ENCODE measurements at places on chromosomes 6 and 20. TPM values are rescaled to one million over a fixed set of nuclear protein-coding genes. Genes with fewer than 3 reads are reported as not detected.

HDGFL1 gene
- not detected for total RNA-seq

ECT2L gene
- total RNA-seq: not detected

MAP7 gene
- total RNA-seq: 3.3 TPM

DNA sequence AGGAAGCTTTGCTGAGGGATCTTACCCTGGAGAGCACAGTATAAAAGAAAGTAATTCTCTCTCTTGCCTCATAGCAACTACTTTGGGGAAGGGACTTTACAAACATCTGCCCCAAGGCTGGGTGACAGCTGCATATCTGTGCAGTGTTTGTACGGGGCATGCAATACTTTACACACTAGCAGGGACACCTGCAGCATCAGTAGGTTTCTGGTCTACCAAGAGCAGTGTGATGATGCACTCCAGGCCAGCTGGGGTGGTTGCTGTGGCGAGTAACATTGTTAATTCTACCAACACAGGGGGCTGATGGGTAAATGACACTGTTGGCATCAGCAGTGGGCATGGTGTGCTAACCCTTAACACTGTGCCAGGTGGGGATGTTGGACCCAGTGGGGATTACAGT is 48.0 kb downstream of the ADTRP start:
- DNase-seq: no peak

- no peak for DNase-seq
These were observed 124.6 kb upstream of the THEMIS start for GRCh38 chr6:128025478-128025877.

ULBP1 gene
- 8.8 TPM for total RNA-seq

CRISP2 gene
- not detected for total RNA-seq

DNA sequence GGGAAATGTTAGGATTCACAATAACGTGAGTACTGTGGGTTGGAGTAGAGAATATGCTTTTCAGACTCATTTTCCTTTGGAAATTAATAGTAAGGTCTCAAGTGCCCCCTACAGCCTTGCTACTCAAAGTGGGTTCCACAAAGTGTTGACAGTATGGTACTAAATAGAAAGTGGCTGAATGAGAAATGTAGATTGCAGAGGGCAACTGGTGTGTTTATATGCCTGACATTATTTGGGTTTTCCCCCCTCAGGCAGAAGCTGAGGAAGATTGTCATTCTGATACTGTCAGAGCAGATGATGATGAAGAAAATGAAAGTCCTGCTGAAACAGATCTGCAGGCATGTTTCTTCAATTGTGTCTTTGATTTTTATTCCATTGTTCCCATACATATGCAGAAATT is 5.6 kb downstream of the FBXO9 start:
- DNase-seq: no peak

DNA sequence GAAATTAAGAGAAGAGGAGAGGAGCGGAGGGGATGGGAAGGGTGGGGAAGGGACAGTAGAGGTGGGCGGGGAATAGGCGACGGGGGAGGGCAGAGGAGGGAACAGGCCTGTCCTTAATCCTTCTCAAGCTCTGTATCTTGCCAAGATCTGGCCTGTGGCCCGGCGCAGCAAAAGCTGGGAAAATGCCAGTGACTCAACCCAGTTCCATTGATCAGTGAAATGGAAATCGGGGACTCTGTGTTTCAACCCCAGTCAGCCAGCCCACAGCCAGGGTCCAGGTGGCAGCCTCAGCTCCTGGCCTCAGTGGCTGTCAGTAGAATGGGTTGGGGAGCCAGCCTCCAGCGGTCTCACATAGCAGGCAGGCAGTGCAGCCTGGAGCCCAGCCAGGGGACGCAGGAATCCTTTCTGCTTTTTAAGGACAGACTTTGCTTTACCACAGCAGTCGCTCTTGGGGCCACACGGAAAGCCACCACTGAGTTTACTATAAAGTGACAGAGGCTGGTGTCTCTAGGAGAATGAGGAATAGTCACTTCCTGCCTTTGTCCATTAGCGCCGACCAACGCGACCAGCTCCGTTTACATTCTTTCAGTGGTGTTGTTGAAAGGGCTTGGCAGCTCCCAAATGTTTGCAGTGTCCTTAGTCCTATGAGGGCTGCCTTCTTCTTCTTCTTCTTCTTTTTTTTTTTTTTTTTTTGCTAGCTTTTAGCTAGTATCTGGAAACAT is 128.0 kb downstream of the RIN2 start:
- DNase-seq: peak; percentile 47

- DNase-seq: peak; percentile 46
These were observed 12.0 kb upstream of the LTA start for GRCh38 chr6:31559958-31560696.

DNA sequence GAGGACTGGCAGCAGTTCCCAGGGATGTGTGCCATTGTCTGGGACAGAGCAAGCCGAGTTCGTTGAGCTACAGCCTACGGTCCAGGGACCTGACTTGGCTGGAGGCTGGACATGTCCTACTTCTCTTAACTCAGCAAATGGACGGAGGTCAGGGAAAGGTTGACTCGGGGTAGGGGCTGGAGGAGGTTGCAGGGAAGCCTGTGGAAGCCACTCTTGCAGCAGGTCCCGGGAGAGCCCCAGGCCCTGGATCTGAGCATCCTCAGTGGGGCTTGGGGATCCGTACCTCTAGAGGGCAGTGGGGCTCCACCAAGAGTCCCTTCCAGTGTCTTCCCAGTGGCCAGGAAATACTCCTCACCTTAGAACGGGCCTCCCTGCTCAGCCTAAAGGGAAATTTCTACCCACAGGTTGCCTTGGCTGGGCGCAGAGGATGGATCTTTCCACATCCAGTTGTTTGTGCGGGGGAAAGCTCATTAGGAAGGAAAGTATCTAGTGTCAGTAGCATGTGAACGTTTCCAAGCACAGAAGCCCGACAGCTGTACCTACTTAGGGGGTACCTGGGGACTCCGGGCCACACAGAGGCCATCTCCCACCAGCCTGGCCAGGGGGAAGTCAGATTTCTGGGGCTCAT is 170.2 kb downstream of the NFATC2 start:
- DNase-seq: peak; percentile 43

EYA4 gene
- 1.3 TPM for total RNA-seq

CYP24A1 gene
- 0.73 TPM for total RNA-seq

DNA sequence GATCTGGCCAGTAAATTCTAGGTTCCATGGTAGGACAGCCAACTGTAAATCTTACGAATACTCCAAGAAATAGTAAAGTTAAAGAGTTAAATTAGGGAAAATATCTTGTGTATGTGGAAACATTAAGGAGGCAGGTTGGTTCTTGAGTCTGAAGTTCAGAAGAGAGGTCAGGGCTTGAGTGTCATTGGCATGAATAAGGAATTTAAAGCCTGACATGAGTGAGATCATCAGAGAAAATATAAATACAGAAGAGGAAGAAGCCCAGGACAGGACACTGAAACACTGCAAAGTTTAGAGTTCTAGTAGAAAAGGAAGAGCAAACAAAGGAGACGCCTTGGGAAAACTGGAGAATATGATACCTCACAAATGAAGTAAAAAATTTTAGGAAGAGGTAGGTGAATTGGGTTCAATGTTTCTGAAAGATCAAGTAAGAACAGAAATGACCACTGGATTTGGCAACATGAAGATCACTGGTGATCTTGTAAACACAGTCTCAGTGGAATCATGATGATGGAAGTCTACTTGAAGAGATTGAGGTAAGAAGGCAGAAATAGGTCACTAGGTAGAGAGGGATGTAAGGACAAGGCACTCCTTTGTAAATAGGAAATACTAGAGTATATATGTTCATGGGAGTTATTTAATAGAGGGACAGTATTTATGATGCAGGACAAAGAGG is 41.6 kb upstream of the SYNCRIP start:
- no peak for DNase-seq

- DNase-seq: no peak
These were observed 98.3 kb downstream of the BMP7 start for GRCh38 chr20:57167971-57168701.

- no peak for DNase-seq
These were observed 78.6 kb downstream of the AIG1 start for GRCh38 chr6:143139239-143139784.

GRCh38 chr6:15502446-15503345 is 160.1 kb downstream of the DTNBP1 start:
- no peak for DNase-seq

GRCh38 chr6:1314617-1315016 is 2.7 kb downstream of the FOXQ1 start:
- DNase-seq: no peak

DNA sequence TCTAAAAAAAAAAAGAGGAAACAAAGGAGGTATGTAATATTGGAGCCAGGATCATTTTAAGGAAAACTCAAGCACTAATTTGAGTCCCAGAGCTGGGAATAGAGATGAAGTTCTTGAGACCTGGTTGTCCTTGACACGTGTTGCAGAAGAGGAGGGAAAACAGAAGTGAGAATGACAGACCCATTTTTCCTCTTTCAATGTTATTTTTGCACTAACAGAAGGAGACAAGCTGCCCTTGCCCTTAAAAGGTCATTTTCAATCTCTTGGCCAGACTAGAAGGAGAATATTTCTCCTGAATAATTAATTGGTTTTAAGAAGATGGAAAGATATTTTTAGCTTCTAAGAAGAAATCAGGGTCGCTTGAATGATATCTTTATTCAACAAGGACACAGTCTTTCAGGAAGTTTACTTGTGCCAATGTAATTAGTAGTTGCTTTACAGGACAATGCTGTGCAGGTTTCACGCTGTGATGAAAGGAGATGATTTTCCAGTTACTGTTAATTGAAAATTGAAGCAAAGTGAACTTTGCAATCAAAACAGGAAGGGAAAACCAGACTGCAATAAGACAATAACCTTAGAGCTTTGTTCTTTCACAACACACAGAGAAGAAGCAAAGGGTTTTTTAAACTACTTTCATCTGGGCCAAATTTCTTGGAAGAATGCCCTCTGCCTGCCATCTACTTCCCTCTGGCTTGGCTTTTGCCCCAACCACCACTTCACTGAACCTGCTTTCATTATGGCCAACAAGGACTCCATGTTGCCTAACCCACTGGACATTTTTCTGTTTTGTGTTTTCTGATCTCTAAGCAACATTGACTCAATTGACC is 107.8 kb upstream of the SHLD1 start:
- peak; percentile 14 for DNase-seq

GRCh38 chr20:62337558-62338293 is 29.4 kb downstream of the LAMA5 start:
- no peak for DNase-seq

BPIFA1 gene
- not detected for total RNA-seq

DNA sequence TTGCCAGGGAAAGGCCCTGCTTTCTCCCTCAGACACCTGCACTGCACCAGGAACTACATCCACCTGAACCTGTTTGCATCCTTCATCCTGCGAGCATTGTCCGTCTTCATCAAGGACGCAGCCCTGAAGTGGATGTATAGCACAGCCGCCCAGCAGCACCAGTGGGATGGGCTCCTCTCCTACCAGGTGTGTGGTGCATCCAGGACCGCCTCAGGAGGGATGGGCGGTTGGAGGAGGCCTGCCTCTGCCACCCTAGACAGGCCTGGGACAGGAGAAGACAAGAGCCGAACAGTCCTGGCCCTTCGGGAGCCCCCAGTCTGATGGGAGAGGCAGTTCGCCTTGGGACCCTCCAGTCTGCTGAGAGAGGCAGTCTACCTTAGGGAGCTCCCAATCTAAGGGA is 24.2 kb downstream of the GLP1R start:
- no peak for DNase-seq

DNA sequence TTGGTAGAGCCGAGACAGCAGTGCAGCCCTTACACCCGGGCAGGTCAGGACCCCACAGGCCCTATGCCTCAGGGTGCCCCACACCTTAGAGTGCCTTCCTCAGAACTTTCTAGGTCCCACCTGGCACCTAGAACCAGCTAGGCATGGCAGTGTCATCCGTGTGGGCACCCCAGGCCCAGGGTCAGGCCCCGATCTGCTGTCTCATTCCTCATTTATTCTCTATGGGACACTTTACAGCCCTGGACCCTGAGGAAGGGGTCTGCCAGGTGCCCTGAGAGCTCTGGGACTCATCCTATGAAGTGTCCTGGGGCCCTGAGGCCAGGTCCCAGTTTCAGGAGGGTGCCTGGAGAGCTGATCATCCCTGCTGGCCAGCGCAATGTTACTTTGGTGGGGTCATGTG is 8.1 kb upstream of the BPI start:
- DNase-seq: no peak

DNA sequence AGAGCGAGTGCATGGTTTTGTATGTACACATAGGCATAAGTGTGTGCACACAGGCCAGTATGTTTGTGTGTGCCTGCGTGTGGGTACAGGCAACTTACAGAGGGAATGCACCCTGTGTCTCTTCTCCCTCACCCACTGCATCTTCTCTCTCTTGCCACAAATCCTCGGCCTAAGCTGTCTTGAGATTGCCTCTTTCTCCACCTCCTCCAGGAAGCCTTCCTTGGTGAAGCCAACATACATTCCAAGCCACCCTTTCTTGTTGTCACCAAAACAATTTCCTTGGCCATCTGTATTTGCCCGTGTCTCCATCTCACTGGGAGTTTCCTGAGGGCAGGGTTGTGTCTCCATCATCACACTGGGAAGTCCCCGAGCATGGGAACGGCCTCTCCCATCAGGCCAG is 29.8 kb upstream of the MLN start:
- DNase-seq: no peak

GRCh38 chr6:21538186-21538798 is 55.3 kb upstream of the SOX4 start:
- DNase-seq: peak; percentile 80

IYD gene
- not detected for total RNA-seq

- DNase-seq: no peak
These were observed 804.1 kb downstream of the TFAP2A start for GRCh38 chr6:9610620-9611415.

CCR6 gene
- not detected for total RNA-seq

GRCh38 chr6:52499026-52499425 is 77.8 kb downstream of the TRAM2 start:
- peak; percentile 69 for DNase-seq

LY6G5C gene
- 2.9 TPM for total RNA-seq

- DNase-seq: no peak
These were observed 729 bp downstream of the SMOC2 start for GRCh38 chr6:168441434-168442391.

DPPA5 gene
- not detected for total RNA-seq

EEF1A2 gene
- 37.6 TPM for total RNA-seq

OVOL2 gene
- 0.57 TPM for total RNA-seq

DNA sequence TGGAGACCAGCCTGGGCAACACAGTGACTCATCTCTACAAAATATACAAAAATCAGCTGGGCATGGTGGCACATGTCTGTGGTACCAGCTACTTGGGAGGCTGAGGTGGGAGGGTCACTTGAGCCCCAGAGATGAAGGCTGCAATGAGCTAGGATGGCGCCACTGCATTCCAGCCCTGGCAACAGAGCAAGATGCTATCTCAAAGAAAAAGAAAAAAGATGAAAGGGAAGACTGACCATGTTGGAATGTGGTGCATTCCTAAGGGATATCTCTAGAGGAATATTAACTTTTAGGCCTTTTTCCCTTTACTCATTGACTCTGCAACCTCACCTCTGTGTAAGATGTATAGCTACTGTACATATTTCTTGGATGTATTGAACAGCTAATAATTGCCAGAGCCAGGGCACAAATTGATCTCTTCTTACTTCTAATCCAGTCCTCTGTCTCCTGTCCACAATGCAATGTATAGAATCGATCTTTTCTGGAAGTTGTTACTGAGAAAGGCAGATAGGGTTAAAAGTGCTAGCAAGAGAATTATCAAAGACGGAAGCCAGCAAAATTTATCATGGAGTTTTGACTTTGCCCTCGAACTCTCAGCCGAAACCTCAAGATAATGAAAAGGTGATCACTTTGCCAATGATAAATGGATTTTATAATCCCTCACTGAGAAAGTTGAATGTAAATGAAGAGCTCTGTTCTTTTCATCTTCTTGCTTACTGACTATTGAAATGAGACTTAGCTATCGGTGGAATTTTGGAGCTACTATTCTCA is 46.3 kb downstream of the GCNT2 start:
- DNase-seq: no peak

GRCh38 chr20:44566018-44566417 is 16.4 kb upstream of the PKIG start:
- no peak for DNase-seq

SLC2A10 gene
- 12.7 TPM for total RNA-seq
